ENCODE measurements at places on chromosomes 6 and 20.

- H3K36me3 ChIP-seq, result no peaks in the 10 kb centered on the region
- DNase-seq, result peak; percentile 5
- H3K4me1 ChIP-seq, result peaks cover 39% of the 10 kb centered on the region
- H3K4me3 ChIP-seq, result peak overlapping the region; percentile 96
- H3K27ac ChIP-seq, result peak overlapping the region; percentile 89
These were observed 35.4 kb upstream of the SYNCRIP start for GRCh38 chr6:85678026-85678601.

DNA sequence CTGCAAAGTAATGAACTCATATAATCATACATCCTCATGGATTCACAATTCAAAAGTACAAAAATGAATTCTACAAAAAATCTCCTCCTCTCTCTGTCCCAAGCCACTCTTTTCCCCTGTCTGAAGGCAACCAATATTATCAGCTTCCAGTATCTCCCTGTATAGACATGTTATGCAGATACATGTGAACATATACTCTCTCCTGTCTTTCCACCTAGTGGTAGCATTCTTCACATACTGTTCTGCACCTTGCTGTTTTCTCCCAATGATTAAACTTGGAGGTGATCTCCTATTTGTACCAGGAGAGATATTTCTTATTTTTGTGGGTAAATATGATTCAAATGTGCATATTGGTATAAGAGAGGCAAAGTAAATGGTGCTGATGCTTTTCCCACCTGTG, 416.4 kb downstream of the EPM2A start:
- no peaks in the 10 kb centered on the region for H3K36me3 ChIP-seq
- no peak overlapping the region for H3K27ac ChIP-seq
- no peak for DNase-seq
- H3K27me3 ChIP-seq, result no peaks in the 10 kb centered on the region
- H3K4me3 ChIP-seq, result no peak overlapping the region
- peaks cover 8% of the 10 kb centered on the region for H3K4me1 ChIP-seq

DNA sequence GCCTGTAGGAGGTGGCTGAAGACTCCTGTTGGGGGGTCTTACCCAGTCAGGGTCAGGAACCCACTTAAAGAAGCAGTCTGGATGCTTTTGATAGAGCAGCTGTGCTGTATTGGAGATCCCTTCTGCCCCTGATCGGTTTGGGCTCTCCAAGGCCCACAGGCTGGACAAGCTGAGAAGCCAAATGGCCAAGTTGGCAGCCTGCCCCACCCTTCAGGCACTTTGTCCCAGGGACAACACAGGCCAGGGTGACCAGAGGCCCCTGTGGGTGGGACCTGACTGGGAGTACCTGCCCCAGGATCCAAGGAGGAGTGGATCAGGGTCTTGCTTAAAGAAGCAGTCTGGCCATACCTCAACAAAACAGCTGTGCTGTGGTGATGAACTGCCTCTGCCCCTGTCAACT, 48.4 kb downstream of the ZC2HC1B start:
- no peak for DNase-seq
- no peaks in the 10 kb centered on the region for H3K36me3 ChIP-seq
- no peak overlapping the region for H3K27ac ChIP-seq
- no peaks in the 10 kb centered on the region for H3K4me1 ChIP-seq
- no peaks in the 10 kb centered on the region for H3K27me3 ChIP-seq

DNA sequence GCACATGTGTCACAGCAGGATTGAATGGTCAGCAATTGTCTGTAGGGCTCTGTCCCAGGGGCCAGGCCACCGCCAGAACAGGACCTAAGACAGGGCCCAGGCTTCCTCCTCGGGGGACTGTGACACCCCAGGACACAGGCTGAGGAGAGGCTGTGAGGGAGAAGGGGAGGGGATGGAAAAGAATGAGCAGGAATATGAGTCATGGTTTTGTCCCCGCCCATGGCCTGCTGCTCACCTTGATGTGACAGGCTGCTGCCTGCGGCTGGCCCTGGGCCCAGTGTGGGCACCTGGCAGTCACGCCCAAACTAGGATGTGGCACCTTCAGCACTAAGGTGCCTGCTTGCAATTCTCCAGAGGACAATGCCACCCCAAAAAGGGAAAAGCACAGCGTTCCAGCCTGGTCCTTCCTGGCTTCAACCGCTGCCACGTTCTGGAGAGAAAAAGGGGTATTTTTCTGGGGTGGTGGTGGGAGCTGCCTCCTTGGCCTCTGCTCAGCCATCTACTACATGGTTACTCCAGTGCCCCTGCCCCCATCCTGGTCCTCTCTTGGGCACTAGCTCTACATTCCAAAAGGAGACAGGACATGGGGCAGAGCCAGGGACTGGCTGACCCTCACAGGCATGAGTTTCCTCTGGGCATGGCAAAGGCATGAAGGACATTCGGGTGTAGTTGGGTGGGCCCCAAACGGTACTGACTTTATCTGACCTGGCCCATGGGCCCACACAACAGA, 93.4 kb downstream of the SLC22A23 start:
- no peaks in the 10 kb centered on the region for H3K27me3 ChIP-seq
- H3K27ac ChIP-seq, result no peak overlapping the region
- no peak for DNase-seq
- H3K4me3 ChIP-seq, result no peak overlapping the region
